ENCODE measurements at places on chromosomes 7 and 10. TPM values are rescaled to one million over a fixed set of nuclear protein-coding genes. Genes with fewer than 3 reads are reported as not detected.

DNA sequence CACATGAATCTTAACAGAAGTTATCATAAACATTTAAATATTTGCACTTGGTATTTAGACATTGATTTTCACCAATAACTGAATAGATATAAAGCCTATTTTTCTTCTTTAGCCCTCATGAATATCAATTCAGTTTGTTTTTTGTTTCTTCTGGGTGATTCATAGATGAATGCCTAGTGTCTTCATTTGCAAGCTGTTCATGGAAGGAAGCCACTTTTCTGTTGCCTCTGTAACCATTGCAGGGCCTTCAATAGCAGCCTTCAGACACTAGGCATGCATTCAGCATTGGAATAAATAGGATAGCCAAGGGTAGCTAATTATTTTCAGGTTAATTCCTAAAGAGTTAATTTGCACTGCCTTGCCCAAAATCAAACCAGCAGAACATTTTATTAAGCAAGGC lies 375.3 kb downstream of the DPP6 start:
- no peak overlapping the region for H3K4me3 ChIP-seq
- H3K36me3 ChIP-seq, result no peaks in the 10 kb centered on the region
- no peak overlapping the region for H3K27ac ChIP-seq
- no peaks in the 10 kb centered on the region for H3K4me1 ChIP-seq

DNA sequence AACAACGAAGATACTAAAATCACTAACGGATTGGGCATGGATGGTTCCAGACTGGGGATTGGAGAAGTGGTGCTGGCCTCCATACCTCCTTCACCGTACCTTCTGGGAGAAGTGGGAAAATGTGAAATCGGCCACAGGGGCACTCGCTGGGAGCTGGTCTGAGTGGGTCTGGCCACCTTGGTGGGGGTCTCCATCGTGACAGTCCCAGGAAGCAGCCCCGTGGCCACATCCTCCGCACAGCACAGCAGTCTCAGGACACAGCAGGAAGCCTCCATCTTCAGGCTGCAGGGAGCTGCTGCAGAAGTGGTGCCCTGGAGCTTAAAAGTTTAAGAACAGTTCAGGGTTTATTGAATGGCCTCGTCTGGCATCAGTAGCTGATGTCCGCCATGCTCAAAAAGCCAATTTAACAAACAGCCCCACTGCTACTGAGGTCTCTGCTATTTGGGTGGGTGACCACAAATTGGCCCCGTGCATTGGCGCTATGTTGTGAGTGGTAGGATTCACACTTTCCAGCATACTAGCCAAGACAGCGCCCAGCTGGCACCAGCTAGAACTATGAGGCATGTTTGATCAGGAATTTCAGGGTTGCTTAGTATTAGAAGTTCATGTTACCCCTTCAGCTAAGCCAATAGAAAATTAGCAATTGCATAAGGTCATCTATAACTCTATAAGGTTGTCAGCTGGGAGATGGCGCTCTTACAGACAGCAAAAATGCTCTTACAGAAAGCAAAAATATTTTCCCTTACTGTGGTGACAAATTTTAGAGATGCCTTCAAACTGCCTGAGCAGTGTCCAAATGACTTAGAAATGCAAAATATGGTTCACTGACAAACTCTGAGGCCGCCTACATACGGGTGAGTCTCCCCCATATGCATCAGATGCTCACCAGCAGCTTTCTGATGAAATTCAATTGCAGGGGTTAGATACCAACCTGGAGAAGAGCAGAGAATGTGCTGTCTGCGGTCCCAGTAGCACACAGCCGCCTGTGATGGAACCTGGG lies 17.0 kb downstream of the PKD1L1 start:
- H3K4me1 ChIP-seq, result no peaks in the 10 kb centered on the region
- no peak overlapping the region for H3K27ac ChIP-seq
- no peaks in the 10 kb centered on the region for H3K36me3 ChIP-seq

- H3K36me3 ChIP-seq, result no peaks in the 10 kb centered on the region
- DNase-seq, result no peak
- H3K4me3 ChIP-seq, result no peak overlapping the region
- no peaks in the 10 kb centered on the region for H3K27me3 ChIP-seq
- H3K27ac ChIP-seq, result no peak overlapping the region
- no peaks in the 10 kb centered on the region for H3K4me1 ChIP-seq
Measured at GRCh38 chr10:96397902-96398301, 39.1 kb upstream of the OPALIN start.

DNA sequence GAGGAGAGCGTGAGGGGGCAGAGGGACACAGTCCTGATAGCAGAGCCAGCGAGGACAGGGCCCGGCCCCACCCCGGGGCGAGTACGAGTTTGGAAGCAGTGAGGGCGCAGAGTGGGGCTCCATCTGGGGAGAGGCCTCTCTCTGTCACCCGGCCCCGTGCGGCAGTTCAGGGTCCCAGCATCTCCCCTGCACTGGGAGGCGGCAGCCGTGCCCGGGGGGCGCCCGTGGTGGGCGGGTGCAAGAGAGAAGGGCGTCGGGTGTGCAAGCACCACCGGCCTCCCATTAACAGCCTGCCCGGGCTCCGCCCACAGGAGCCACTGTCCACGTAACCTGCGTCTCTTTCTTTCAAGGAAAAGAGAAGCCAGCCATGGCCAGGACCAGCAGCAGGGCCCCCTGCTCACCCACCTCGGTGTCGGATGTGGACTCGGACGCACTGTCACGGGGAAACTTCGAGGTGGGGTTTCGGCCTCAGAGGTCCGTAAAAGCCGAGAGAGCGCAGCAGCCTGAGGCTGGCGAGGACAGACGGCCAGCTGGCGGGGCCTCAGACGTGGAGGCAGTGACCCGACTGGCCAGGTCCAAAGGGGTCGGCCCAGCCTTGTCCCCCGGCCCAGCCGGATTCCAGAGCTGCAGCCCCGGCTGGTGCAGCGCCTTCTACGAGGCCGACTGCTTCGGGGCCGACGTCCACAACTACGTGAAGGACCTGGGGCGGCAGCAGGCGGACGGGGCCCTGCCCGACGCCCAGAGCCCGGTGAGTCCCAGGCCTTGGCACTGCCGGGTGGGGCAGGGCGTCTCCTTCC lies 28.7 kb upstream of the UTF1 start:
- no peaks in the 10 kb centered on the region for H3K4me1 ChIP-seq
- H3K4me3 ChIP-seq, result no peak overlapping the region
- no peak for DNase-seq
- H3K27me3 ChIP-seq, result peaks cover 55% of the 10 kb centered on the region
- no peaks in the 10 kb centered on the region for H3K36me3 ChIP-seq

DNA sequence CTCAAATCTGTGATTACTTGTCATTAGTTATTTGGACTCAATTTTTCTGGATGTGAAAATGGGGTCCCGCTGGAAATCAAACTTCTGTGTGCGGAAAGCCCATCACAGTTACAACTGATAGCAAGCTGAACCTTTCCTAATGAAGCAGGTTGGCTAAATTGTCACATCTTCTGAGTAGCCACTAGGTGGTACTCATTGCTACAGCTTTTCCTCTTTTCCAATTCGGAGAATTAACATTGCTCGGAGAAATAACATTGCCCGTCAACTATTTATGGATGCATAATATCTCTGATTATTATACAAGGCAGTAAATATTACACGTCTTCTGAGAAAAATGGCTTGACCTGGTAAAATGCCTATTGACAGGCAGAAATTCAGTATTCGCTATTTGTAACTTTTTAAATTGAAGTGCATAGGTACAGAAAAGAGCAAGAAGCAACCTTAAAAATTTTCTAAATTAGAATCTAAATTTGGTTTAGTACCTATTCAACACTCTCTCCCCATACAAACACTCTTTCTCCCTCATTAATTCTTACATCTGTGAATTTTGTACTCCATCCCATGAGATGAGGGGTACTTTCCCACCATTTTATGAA lies 17.3 kb upstream of the BLOC1S2 start:
- DNase-seq, result peak; percentile 32
- H3K27me3 ChIP-seq, result no peaks in the 10 kb centered on the region
- H3K4me3 ChIP-seq, result no peak overlapping the region
- no peaks in the 10 kb centered on the region for H3K36me3 ChIP-seq
- no peaks in the 10 kb centered on the region for H3K4me1 ChIP-seq

DNA sequence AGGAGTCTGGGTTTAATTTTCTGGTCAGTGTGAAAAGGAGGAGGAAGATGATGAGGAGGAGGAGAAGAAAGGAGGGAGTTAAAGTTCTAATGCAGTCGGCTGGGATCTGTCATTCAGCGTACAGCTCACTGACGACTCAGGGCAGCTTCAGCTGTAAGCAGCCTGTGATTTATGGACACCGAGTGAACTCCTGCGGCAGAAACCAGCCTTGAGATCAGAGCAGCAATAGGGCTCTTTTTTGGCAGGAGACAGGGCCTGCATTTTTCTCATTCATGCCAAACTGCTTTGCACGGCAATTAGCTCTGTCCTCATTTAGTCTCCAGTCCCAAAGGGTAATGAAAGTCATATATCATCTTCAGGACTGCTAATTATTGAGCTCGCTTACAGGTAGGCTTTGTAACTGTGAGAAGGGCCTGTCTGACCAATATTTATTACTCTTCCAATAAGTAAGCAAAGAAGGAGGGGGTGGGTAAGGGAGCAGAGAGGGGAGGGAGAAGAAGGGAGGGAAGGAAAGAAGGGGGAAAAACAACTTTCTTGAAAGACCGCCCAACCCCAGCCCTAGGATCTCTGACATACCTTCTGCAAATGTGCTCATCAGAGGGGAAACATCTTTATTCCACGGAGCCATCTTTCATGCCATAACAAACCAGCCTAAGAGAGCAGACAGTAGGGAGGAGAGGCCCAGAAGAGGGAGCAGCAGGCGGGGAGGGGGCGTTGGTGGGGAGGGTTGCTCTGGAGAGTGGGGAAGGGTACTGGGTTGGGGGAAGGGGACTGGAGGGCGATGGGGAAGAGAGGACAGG lies 48.1 kb upstream of the COMTD1 start:
- no peaks in the 10 kb centered on the region for H3K4me1 ChIP-seq
- no peak for DNase-seq
- peak overlapping the region; percentile 61 for H3K27ac ChIP-seq
- no peaks in the 10 kb centered on the region for H3K27me3 ChIP-seq

GRCh38 chr7:51456-52068 lies 140.8 kb upstream of the FAM20C start:
- H3K36me3 ChIP-seq, result no peaks in the 10 kb centered on the region
- H3K4me3 ChIP-seq, result no peak overlapping the region
- no peaks in the 10 kb centered on the region for H3K4me1 ChIP-seq
- no peaks in the 10 kb centered on the region for H3K27me3 ChIP-seq

GRCh38 chr7:8175929-8176369 lies 86.0 kb downstream of the ICA1 start:
- DNase-seq, result no peak
- no peaks in the 10 kb centered on the region for H3K27me3 ChIP-seq
- H3K36me3 ChIP-seq, result no peaks in the 10 kb centered on the region
- peaks cover 37% of the 10 kb centered on the region for H3K4me1 ChIP-seq

Gene FRMPD2
- total RNA-seq, result under 0.01 TPM

GRCh38 chr10:112330607-112331160 lies 43.2 kb upstream of the ACSL5 start:
- peak overlapping the region; percentile 27 for H3K27ac ChIP-seq
- peaks cover 19% of the 10 kb centered on the region for H3K4me1 ChIP-seq
- peak; percentile 37 for DNase-seq
- H3K36me3 ChIP-seq, result no peaks in the 10 kb centered on the region

DNA sequence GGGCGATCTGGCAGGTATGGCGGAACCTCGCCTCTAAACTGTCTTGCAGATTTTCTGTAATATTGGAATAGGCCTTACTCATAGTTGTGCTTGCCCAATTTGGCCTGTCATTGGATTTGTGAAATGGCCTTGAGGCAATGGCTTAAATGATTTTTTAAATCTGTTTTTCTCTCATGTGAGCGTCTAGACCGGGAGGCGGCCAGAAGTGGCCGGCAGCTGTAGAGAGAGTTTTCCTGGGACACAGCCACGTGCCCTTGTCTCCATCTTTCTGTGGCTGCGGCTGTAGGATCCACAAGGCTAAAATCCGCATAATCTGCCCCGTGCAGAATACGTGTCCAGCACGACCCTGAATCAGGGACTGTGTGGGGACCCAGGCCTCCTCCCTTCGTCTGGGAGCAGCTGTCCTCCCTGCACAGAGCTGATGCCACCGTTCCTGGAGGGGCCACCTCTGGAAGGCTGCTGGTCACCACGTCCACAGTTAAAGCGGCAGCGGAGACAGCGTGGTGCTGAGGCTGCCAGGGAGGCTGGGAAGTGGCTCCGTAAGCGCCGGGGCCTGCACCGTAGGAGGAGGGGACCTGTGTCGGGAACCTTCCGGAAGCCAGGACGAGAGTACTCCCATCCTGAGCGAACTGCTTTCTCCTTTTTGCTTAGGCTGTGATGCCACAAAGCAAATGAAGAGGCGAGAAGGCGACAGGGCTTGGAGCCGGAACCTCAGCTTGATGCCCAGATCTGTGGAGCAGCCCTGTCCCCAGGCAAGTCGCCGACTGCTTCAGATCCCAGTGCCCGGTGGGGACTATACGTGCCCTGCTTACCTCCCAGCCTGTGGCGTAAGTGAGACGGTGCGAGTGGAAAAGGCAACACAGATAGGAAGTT lies 99.8 kb downstream of the DYNC2I1 start:
- H3K27me3 ChIP-seq, result no peaks in the 10 kb centered on the region
- H3K27ac ChIP-seq, result no peak overlapping the region
- no peak overlapping the region for H3K4me3 ChIP-seq
- peaks cover 13% of the 10 kb centered on the region for H3K4me1 ChIP-seq

GRCh38 chr10:133056001-133056400 lies 31.7 kb upstream of the ADGRA1 start:
- H3K27me3 ChIP-seq, result peaks cover 84% of the 10 kb centered on the region
- no peaks in the 10 kb centered on the region for H3K4me1 ChIP-seq
- no peak for DNase-seq
- H3K36me3 ChIP-seq, result no peaks in the 10 kb centered on the region

DNA sequence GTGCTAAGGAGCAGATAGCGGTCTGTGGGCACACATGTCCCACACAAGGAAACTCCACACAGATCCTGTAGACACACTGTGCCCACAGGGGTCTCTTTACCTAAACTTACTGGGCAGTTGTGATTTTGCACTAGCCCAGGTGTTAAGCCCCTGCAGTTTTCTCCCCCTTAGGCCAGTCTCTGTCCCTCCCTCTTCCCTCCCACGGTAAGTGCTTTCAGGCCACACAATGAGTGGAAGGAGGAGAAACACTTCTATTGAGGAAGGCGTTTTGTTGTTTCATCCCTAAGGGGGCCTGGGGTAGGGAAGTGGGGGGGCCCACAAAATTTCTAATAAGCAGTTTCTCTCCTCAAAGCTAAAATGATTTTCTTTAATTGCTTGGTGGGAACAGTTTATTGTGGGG lies 51.4 kb downstream of the FBXW4 start:
- no peak for DNase-seq
- no peak overlapping the region for H3K27ac ChIP-seq
- H3K27me3 ChIP-seq, result no peaks in the 10 kb centered on the region
- H3K4me1 ChIP-seq, result no peaks in the 10 kb centered on the region
- H3K36me3 ChIP-seq, result peaks cover 47% of the 10 kb centered on the region

All from stomach (tissue), 19 donors.